ENCODE measurements at places on chromosomes 7 and 10.

GRCh38 chr10:71984809-71985388, 20.7 kb downstream of the CHST3 start:
- no peak for DNase-seq

DNA sequence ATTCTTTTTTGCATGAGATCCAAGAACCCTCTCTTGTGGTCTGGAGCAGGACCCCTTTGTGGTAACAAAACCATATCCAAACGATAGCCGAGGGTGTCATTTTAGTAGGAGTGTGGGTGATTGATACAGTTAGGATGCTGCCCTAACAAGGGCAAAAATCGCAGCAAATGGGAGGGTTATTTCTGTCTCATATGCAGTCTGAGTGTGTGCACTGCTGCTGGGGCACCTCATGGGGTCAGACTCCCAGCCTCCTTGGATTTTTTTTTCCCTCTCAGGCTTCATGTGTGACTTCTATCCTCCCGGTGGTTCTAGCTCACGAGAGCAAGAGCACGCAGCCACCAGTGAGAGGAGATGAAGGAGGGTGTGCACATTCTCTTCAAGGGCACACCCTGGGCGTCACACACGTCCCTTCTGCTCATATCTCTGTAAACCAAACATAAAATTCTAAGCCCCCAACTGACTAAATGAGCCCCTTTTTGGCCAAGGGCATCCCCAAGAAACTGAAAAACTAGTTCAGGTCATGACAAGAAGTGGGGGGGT, 28.6 kb upstream of the IL15RA start:
- no peak for DNase-seq

DNA sequence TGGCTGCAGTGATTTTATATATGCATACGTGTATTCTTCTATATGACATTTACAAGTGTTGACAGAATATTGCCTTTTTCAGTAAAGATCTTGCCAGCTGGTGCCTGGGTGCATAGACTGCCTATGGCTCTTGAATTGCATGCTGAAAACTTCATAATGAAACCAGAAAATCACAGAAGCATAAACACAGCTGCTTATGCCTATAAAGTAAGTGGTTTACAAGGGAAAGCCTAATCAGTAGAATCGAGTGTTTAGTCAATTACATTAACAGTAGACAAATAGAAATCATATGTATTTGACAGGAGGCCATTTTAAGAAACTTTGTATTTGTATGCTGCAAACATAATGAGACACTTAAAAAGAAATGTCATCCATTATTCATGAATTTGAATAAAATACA, 82.5 kb downstream of the TMEM168 start:
- no peak for DNase-seq

DNA sequence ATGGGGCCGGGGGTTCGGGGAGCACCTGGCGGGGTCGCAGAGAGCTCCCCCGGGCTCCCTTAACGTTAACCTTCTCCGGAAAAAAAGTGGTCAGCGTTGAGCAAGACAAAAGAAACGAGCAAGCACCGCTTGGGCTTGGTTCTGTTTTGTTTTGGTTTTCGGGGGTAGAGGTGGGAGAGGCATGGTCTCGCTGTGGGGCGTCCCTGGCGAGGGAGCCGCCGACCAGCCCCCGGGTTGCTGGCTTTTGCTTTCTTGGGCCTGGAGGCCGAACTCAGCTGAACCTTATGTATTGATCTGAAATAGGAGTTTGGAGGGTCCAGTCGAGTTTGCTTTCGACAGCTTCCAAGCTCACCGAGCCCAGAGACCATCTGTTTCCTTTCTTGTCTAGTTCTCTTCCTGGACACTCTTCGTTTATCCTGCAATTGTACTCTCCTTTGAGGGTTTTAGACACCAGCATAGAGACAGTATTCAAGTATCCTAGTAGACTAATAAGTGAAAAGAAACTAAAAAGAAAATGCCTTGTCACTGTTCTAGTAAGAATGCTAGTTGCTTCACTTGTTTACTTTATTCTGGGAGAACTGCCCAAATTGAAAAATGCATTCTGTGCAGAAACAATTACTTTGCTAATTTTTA, 980 bp downstream of the FHIP2A start:
- peak; percentile 17 for DNase-seq

- DNase-seq: no peak
These were observed 28.7 kb downstream of the PUS7 start for GRCh38 chr7:105493196-105493922.

DNA sequence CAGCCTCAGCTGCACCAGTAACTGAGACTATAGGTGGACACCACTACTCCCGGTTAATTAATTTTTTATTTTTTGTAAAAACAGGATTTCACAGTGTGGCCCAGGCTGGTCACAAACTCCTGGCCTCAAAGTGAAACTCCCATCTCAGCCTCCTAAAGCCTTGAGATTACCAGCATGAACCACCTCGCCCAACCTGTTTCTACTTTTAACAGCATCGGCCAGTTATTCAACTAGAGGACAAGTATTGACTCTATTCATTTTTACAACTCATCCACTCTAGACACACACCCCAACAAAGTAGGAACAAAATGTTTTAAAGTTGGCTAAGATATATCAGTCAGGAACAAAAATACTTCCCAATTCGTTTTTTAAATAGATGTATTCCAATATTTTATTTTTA, 334.8 kb downstream of the PARD3 start:
- DNase-seq: no peak

GRCh38 chr10:100519311-100520051, at the start of gene SEC31B:
Gene SEC31B (minus strand): TSS chr10:100519861. CDS start chr10:100516952, 2,909 bp downstream.
- DNase-seq: no peak

DNA sequence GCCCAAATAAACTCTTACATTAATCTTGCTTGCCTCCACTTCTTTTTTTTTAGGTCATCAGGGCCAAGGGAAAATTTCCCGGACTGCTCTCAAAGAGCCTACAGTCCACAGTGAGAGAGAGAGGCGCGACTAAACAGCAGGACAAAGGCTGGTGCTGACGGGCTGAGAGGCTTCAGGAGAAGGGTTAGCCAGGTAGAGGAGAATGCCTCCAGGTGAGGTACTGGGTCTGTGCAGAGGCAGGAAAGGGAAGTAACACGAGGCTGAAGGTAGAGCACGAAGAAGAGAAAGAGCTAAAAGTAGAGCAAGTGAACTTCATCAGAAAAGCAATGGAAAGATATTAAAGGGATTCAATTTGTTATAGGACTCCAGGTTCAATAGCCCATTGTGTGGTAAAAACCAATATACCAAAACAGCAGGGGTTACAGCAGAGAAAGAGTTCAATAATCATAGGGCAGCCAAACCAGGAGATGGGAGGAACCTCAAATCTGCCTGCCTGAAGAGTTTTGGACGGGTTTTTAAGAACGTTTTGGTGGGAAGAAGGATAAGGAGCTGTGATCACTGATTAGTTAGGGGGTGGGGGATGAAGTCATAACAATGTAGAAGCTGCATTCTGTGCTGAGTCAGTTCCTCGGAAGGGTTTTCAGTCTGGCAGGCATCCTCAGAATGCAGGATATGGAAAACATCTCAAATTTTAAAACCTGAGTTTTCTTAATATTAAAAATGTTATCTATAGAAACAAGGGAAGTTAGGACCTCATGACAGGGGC, 171.5 kb downstream of the AKR1D1 start:
- no peak for DNase-seq

DNA sequence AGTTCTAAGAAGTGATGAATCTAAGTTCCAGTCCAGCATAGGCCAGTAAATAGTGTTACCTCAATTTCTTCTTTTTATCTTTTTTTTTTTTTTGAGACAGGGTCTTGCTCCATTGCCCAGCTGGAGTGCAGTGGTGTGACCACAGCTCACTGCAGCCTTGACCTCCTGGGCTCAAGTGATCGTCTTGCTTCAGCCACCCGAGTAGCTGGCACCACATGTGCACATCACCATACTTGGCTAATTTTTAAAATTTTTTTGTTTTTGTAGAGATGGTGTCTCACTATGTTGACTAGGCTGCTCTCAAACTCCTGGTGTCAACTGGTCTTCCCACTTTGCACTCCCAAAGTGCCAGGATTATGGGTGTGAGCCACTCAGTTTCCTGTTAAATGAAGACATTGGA, 126.6 kb upstream of the LYZL2 start:
- DNase-seq: no peak

GRCh38 chr7:120867932-120868331, 10.0 kb upstream of the TSPAN12 start:
- no peak for DNase-seq

DNA sequence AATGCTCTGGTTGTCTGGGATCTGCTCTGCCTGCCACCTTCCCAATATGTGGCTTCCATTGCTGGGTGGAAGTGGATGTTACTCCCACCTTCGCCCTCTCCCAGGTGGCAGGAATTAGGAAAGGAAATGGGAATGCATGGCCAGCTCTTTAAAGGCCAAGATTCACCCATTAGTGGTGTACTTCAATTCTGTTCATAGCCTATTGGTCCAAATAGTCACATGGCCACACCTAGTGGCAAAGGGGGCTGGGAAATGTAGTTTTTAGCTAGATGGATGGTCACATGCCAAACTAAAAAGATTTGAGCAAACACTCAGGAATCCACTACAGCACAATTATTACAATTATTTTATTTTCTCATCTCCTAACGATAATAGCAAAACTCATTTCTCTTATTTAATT, 135.1 kb downstream of the NPY start:
- DNase-seq: no peak

Measured in stimulated activated CD4-positive, alpha-beta T cell treated with anti-CD3 and anti-CD28 coated beads, Interleukin-12 subunit alpha, Interleukin-12 subunit beta, amount 100 ng/mL, for 4 hours (primary cell).